Right kidney (tissue), 9 donors: ENCODE measurements at places on chromosomes 7 and 10.

- no peak for DNase-seq
These were observed 5.8 kb downstream of the GHRHR start for GRCh38 chr7:30969604-30969970.

DNA sequence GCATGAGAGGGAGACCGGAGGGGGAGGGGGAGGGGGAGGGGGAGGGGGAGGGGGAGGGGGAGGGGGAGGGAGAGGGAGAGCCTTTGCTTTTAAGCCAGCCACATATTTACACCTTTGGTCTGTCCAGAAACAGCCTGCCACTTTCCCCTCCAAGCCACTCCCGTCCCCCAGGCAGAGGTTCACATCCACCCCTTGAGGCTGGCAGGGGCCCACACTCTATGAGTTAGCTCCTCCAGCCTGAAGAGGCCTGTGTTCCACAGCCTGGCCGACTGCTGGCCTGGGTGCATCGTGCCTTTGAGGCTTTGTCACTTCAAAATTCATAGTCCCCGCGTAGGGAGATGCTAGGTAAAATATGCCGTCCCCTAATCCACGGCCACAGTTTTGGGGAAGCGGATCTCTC is 16.5 kb downstream of the ADAMTS14 start:
- no peak for DNase-seq

GRCh38 chr10:95422233-95422632 is 131.4 kb upstream of the PDLIM1 start:
- no peak for DNase-seq

DNA sequence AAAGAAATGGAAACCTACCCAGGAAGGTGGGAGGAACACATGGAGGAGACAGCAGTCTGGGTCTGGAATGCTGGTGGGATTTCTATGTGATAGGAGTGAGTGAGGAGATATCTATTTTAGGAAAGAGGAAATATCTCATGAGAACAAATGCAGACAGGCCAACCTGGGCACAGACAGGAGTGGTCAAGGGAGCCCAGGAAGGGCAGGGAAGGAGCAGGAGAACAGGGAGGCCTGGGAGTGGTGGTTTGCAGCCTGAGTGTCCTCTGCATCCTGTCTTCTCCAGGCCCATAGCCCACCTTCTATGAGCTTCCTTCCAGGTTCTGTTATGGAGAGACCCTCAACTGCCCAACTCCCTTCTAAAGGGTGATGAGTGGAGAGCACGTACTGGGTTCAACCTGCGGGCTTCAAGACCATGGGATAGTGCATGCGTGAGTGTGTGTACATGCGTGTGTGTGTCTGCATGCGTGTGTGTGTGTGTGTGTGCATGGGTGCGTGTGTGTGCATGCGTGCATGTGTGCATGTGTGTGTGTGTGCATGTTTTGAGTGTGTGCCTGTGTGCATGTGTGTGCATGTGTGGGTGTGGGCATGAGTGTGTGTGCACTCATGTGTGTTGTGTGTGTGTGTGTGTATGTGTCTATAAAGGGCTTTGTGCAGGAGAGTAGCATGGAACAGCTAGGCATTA is 200.1 kb downstream of the CXCL12 start:
- DNase-seq: no peak

DNA sequence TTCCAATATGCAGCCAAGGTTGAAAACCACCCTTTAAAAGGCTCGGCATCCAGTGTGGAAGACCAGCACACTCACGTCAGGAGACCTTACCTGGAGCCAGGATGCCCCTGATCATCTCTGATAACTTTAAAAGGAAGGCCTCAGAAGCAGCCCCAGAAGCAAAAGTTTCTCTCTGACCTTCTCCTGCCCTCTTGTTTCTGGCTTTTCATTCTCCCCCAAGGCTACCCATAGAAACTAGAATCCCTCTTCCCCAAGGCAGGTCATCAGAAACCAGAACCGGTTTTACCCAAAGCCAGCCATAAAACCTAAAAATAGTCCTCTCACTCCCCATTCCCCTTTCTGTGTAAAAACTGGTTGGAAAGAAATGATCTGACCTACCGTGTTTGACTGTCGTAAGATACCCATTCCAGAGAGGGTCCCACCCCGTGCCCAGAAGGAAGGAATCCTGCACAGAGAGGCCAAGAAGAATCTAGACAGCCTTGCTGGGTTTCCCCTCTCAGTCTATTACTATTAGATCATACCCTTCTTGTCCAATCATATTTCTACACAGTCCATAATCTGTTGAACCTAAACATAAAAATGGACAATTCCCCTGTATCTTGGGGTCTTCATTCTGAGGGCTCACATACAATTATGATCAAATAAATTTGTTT is 17.5 kb upstream of the TSPAN14 start:
- DNase-seq: no peak

- DNase-seq: no peak
These were observed 4.1 kb downstream of the CALU start for GRCh38 chr7:128743112-128743772.

DNA sequence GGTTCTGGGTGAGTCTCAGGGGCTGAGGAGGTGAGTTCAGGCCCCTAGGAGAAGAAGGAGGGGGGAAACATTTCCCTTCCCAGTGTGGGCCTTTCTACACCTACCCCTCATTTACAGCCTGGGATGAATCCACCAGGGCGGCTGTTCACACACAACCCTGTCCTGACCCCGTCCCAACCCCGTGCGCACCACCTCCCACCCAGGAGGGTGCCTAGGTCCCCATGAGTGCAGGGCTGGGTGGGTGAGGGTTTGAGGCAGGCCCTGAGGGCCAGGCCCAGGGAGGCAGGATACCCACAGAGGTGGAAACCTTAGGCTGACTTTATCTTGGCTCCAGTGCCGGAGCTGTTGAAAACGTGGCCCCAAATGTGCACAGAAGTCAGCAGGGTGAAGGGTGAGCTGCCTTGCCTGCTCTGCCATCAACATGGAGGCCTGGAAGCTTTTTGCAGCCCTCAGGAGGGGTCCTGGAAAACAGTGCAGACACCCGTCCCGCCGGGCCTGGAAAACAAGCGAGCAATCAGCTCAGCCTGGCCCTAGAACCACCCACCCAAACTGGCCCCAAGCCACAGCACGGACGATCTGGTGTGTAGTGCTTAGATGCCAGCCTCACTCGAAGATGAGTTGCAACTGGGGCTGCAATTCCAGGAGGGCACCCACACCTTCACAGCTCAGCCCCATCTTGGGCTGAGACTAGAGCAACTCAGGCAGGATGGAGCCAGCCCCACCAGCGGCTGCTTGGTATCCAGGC is 9.3 kb upstream of the RET start:
- no peak for DNase-seq

GRCh38 chr7:44629829-44630522 is 23.5 kb downstream of the OGDH start:
- no peak for DNase-seq

DNA sequence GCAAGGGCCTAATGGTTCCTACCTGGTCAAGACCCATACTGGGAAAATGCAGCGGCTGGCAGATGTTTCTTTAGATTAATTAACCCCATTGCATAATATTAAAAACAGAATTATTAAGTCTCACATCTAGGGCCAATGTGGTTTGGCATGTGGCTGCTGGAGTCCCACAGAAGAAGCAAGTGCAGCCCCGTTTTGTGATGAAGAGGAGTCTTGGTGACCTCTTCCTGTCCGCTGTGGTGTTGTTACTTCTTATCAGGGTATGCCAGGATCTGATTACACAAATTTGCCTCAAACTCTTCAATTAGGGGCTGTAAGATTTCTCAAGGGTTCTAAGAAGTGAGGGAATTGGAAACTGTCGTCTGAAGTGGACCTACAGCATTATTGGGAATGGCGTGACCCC is 240.3 kb downstream of the SEC23IP start:
- no peak for DNase-seq

DNA sequence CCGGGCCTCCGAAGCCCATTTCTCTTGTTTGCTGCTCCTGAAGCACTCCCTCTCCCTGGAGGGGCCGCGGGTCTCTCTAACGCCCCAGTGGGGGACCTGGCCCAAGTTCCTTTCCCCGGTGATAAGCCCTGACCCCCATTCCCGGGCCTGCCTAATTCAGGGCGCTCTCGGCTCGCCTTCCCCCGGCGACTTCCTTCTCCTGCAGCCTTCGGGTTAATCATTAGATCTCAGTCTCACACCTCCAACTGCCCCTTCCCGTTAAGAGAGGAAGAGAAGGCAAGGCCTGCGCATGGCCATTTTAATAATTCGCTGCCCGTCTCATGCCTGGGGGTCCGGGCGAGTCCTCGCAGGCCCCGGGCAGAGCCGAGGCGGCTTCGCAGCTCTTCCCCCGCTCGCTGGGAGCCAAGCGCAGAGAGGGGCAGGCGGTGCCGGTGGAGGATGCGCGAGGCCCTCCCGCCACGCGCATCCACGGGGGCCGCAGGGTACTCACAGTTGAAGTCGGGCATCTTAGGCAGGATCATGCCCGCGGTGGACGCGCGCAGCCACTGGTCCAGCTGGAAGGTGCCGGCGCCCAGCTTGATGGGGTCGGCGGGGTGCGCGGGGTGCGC is 1.2 kb downstream of the MNX1 start:
- DNase-seq: peak; percentile 67

GRCh38 chr10:97842656-97843280 is 6.9 kb upstream of the GOLGA7B start:
- no peak for DNase-seq

DNA sequence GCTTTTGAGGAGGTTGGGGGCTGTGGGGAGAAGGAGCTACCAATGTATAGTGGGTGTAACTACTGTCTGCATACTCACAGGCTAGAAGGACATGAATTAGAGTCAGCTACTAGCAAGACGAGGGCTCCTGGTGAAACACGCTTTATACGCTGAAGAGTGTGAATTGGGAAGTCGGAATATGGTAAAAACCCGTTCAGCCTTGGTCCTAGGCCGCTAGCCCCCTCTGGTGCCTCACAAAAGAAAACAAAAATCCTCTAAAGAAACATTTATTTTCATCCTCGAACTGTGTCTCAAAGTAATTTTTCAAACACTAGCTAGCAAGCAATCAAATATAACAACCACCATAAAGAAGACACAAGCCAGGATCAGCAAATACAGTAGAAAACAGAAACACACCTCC is 338.1 kb upstream of the SEMA3C start:
- no peak for DNase-seq

DNA sequence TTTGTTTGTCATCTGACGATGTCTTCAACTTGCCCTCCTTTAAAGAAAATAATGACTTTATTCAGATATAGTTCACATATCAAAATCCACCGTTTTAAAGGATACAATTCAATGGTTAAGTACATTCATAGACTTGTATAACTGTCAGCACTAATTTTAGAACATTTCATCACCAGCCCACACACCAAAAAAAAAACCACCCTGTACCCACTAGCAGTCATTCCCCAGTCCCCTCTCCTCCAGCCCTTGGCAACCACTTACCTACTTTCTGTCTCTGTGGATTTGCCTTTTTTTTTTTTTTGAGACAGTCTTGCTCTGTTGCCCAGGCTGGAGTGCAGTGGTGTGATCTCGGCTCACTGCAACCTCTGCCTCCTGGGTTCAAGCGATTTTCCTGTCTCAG is 5.3 kb upstream of the HILPDA start:
- DNase-seq: no peak

GRCh38 chr10:77105761-77106221 is 531.8 kb downstream of the KCNMA1 start:
- peak; percentile 50 for DNase-seq

- DNase-seq: peak; percentile 35
These were observed 32.6 kb downstream of the PWWP2B start for GRCh38 chr10:132429281-132430230.

DNA sequence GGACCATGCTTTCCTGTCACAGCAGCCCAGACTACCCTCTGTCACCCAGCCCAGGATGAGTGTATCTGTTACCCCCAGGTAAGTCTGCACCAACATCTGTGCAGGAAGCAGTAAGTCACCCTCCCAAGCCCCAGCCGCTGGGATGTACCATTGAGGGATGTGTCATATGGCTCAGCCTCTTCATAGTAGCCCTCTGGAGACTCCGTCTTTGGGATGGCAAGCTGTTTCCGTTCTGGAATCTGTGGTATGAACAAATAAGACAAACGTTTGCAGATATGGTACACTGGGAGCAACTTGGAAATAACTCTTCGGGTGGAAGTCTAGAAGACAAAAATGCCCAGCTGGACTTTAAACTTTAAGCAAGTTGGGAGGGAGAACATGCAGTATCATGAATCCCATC is 81.3 kb downstream of the AFAP1L2 start:
- no peak for DNase-seq

- no peak for DNase-seq
These were observed 448.1 kb upstream of the PODXL start for GRCh38 chr7:132004529-132004928.

GRCh38 chr10:20970708-20971107 is 73.6 kb upstream of the NEBL start:
- DNase-seq: no peak

- DNase-seq: no peak
These were observed 19.3 kb downstream of the ZNF786 start for GRCh38 chr7:149071182-149071635.

GRCh38 chr7:115987486-115987885 is 43.1 kb downstream of the TFEC start:
- no peak for DNase-seq

DNA sequence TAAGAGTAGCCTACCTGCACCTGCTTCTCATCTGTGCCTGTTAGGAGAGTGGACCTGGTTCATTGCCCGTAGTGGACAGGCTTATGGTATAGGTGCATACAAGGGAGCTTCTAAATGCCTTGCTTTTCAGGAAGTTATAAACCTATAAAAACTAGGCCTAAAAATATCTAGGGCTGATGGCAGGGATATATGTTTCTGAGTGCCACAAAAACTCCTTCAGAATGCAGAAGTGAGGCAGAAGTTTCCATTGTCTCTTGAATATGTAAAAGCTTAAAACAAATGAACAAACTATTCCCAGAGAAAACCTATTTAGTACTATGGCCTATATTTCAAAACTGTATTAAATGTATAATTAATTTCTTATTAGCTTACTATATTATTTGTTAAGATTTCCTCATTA is 91.8 kb downstream of the RNLS start:
- DNase-seq: no peak

- DNase-seq: no peak
These were observed 59.0 kb upstream of the ITGB1 start for GRCh38 chr10:33016988-33017387.

DNA sequence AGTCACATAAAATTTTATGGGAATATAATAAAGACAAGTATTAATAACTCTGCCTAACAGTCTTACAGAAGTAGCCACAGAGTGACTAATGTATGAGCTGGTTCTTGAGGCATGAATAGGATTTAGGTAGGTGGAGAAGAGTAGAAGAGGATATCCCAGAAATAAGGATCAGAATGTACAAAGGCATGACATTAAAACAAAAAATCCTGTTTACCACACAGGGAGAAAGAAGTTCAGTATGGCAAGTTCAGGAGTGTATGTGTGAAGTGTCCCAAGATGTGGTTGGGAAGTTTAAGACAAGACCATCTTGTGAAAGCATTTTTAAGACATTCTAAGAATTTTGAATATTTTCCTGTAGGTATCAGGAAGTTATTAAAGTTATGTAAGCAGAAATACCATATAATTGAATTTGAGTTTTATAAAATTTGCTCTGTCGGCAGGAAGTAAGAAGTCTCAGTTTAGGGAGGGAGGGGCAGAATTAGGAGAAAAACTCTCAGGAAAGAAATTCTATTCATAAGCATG is 64.7 kb upstream of the CAV2 start:
- DNase-seq: no peak
